Activated T-cell treated with anti-CD3 and anti-CD28 coated beads for 1 hour (primary cell): ENCODE measurements at places on chromosomes 3 and 15.

DNA sequence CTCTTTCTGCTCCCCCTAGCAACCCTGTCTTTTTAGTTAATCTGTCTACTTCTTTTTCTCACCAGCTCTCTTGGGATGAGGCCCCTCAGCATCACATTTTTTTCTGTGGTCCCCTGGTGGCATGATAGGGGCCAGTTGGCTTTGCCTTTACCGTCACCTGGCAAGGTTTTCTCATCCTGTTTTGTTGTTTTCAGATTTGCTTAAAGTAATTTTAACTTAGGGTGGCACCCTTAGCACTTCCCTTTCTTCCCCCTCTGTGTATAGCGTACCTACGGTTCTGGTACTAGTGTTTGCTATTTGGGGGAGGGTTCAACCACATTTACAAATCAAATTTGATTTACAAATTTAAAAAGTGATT lies 35.6 kb downstream of the PDCD6IP start:
- no peak for DNase-seq

GRCh38 chr3:42088803-42089530 lies 2.2 kb upstream of the TRAK1 start:
- DNase-seq = no peak

DNA sequence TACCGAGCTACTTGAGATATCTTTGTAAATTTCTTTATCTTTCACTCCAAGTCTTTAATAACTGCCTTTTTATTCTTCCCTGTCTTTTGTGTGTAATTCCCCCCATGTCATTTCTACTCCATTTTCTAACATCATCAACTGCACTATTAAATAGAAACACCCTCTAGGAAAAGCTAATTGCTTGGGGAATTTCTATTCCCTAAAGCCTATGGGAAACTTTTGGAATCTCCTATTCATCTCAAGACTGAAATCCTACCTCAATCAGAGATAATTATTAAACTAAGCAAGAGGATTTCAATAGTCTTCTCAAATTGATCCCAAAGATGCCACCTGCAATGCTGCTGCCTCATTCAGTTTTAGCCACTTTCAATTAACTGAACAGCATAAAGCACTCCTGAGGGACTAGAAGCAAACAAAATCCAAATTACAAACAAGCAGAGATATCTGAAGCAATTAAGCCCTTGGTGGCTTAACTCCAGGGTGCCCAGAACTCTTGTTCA lies 598.7 kb downstream of the IGSF11 start:
- DNase-seq = no peak

GRCh38 chr3:13638927-13639326 lies 90.0 kb downstream of the FBLN2 start:
- no peak for DNase-seq

GRCh38 chr3:73602170-73602569 lies 22.6 kb downstream of the PDZRN3 start:
- DNase-seq = no peak
